ENCODE measurements at places on chromosomes 4 and X. TPM values are rescaled to one million over a fixed set of nuclear protein-coding genes. Genes with fewer than 3 reads are reported as not detected.

DNA sequence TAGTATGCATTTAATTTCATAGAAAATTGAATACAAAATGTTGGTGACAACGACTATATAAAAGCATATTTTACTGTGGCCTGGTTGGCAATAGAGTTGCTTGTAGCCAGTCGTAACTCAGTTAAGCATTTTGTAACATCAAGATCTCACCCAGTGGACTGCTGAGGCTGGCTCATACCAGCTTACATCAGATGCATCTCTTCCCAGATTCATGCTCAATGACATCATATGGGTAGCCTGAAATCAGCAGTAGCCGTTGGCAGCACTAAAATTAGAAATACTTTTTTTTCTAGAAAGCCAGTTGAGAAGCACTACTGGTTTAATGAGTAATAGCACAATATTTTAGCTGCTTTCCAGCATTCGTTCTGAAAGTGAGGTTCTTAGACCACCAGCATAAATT is 341.2 kb downstream of the TECRL start:
- no peak for DNase-seq

GRCh38 chrX:30800901-30801300 is 88.2 kb downstream of the TAB3 start:
- no peak for DNase-seq

DNA sequence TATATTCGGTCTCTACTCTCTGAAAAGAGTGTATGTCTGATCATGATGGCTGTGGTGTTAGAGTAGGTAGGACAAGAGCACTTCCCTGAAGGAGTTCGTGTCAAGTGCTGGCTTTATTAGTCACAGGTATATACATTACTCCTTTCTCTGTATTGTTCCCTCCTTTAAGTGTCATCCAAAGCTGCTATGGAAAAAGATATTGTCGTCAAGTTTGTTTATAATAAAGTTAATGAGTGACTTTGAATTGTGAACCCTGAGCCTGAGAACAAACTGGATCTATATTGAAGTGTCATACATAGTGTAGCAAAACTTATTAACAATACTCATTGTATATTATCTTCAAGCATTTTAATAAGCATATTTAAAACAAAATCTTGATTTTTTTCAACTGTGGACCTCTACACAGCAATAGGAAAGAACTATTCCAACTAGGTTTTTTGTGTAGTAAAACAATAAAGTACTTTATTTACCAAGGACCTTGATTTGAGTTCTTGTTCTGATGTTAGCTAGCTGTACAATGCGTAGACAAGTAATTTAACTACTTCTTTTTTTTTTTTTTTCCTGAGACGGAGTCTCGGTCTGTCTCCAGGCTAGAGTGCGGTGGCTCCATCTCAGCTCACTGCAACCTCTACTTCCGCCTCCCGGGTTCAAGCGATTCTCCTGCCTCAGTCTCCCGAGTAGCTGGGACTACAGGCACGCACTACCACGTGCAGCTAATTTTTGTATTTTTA is 177.7 kb downstream of the RAPGEF2 start:
- DNase-seq: no peak

DNA sequence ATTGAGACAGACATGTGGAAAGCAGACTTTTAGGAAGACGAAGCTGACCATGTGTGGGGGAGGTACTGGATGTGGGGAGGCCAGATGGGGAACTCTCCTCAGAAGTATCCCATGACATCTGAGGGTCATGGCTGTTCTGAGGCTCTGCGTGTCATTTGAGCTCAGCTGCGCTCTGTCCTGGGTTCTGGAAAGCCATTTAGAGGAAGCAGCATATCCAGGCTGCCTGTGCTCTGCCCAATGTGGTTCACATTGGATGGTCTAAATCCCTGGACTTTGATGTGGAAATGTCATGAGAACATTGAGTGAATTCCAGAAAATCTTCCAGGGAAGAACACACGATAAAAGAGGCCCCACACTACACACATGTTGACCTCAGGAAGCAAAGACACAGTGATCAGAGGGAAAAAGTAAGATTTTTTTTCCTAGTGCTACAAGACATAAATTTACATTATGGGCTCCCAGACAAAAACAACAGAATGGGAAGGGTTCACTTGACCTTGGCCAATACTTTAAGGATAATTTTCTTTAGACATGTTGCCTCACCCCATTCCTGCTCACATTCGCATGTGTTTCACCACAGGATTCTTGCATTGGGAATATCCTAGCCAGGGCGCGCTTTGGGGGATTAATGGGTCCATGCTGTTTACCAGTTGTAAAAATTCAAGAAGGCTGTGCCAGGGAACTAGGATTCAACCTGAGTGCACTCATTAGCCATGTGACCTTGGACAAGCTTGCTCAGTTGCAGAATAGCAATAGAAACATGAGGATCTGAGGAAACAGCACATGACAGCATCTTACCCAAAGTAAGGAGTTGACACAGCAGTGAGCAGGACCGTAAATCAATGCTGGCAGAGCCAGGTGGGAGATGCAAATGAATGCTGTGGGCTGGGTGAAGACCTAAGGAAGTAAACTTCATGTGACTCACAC is 73.2 kb upstream of the C1QTNF7 start:
- no peak for DNase-seq

- DNase-seq: no peak
These were observed 348.5 kb upstream of the FTHL17 start for GRCh38 chrX:31420302-31420701.

GRCh38 chr4:176107695-176108094 is 42.1 kb downstream of the WDR17 start:
- no peak for DNase-seq

DNA sequence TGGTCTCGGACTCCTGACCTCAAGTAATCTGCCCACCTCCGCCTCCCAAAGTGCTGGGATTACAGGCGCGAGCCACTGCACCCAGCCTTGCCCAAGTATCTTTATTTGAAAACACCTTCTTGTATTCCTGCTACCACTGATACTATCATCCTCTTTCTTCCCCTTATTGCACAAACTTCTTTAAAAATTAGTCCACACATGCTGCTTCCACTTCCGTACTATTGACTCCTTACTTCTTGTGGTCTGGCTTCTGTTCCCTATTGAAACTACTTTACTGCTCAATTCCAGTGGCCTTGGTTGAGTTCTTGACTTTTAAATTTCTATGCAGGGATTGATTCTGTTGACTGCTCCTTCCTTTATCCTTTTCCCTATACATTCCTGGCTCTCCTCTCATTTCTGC is 38.8 kb downstream of the MTM1 start:
- no peak for DNase-seq

- DNase-seq: no peak
These were observed 6.5 kb downstream of the BBS7 start for GRCh38 chr4:121863799-121864198.

The ARHGEF9 gene
- total RNA-seq: 18.6 TPM

DNA sequence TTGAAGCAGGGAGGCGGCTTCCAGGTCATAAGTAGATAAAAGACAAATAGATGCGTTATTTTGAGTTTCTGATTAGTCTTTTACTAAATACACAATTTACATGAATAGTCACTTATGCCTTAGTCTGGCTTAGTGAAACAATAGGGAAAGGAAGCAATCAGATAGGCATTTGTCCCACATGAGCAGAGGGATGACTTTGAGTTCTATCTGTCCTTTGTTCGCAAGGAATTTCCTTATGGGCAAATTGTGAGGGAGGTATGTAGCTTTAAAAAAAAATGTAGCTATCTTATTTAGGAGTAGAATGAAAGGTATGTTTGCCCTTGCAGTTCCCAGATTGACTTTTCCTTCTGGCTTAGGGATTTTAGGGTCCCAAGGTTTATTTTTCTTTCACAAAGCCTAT is 26.3 kb upstream of the ADH1C start:
- no peak for DNase-seq

DNA sequence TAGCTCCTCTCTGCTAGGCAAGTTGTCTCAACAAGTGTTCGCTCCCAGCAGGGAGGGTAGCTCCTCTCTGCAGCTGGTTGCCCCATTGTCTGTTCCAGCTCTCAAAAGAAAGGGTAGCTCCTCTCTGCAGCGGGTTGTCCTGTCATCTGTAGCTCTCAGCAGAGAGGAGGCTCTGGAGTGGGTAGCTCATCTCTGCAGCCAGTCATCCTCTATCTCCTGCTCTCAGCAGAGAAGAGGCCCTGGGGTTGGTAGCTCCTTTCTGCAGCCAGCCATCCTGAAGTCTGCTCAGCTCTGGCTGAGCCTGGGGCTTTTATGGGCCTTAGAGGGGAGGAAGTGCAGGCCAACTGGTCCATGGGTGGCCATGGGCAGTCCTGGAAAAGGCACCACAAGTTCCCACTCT is 342.7 kb downstream of the PTTG2 start:
- no peak for DNase-seq

The RPA4 gene
- total RNA-seq: 0.43 TPM

The UBQLN2 gene
- total RNA-seq: 38.0 TPM

The SLC34A2 gene
- total RNA-seq: not detected

- DNase-seq: no peak
These were observed 60.6 kb downstream of the LIMCH1 start for GRCh38 chr4:41598580-41598979.

- no peak for DNase-seq
These were observed 89.3 kb downstream of the HNRNPD start for GRCh38 chr4:82284475-82284857.

The PLAC8 gene
- 2.3 TPM for total RNA-seq

- no peak for DNase-seq
These were observed 47.9 kb downstream of the HSD17B13 start for GRCh38 chr4:87274803-87275202.

- no peak for DNase-seq
These were observed 14.7 kb upstream of the SPATA4 start for GRCh38 chr4:176210101-176210500.

DNA sequence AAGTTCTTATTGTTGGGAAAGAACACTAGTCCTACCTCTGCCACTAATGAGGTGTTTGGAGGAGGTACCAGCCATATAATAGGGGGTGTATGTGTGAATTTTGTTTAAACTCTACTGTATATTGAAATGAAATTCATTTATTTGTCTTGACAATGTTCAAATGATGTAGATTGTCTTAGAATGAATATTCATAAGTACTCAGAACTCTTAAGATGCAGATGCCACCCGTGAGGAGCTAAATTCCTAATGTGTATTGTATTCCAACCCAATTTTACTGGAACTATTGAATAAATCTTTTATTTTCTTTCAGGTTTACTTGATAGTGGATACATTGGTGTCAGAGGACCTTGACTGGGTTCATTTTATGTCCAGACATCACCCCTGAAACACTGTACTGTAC is 63.9 kb upstream of the RAB33B start:
- no peak for DNase-seq

- no peak for DNase-seq
These were observed 60.0 kb downstream of the TIGD2 start for GRCh38 chr4:89171176-89171805.

DNA sequence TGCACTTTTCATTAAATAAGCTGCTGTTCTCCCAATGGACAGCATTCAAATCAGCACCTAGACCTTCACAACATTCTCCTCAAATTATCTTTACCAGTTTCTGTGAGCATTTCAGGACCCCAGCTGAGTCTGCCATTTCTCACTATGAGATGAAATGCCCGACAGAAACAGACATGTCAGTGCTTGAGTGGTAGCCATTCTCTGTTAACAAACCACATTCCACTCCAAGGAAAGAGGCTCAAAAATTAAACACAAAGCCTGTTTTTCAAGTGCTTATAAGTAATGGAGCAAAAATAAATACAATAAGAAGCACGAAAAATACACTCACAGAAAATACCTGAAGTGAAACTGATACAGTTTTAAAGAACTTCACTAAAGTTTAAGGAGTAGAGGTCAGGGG is 320.2 kb upstream of the PRPS2 start:
- no peak for DNase-seq

GRCh38 chr4:100075486-100076270 is 114.6 kb downstream of the DDIT4L start:
- no peak for DNase-seq

- DNase-seq: no peak
These were observed 118.9 kb downstream of the ARSF start for GRCh38 chrX:3159995-3160720.

The SH3TC1 gene
- total RNA-seq: 0.96 TPM
